Right atrium auricular region (tissue), 2 donors: ENCODE measurements at places on chromosomes 12 and 14. TPM values are rescaled to one million over a fixed set of nuclear protein-coding genes. Genes with fewer than 3 reads are reported as not detected.

EIF5 gene
- total RNA-seq: 175 TPM

FITM1 gene
- total RNA-seq: 74.3 TPM

B4GALNT3 gene
- 19.3 TPM for total RNA-seq

AHNAK2 gene
- total RNA-seq: 5.7 TPM

GRIP1 gene
- total RNA-seq: 12.6 TPM

GPR135 gene
- total RNA-seq: 5.0 TPM

AICDA gene
- total RNA-seq: 0.12 TPM
